ENCODE measurements at places on chromosomes 2 and 18. TPM values are rescaled to one million over a fixed set of nuclear protein-coding genes. Genes with fewer than 3 reads are reported as not detected.

Gene NXPH2
- not detected for total RNA-seq

Gene GREB1
- total RNA-seq: 0.47 TPM

Gene GALNT5
- total RNA-seq: 30.1 TPM

Gene ASB18
- not detected for total RNA-seq

Gene GULP1
- total RNA-seq: 46.8 TPM

Gene NCKAP1
- total RNA-seq: 66.2 TPM

Gene RESP18
- not detected for total RNA-seq

Gene UGT1A1
- not detected for total RNA-seq

Gene LYG2
- total RNA-seq: not detected

Gene ABCG5
- total RNA-seq: not detected

Gene VWA3B
- total RNA-seq: 0.16 TPM

Gene HRH4
- under 0.01 TPM for total RNA-seq

Gene ANKRD30B
- not detected for total RNA-seq

Gene SULT1C2
- total RNA-seq: under 0.01 TPM

Gene SAG
- total RNA-seq: not detected

Gene RGPD6
- 12.3 TPM for total RNA-seq

Gene ITGA4
- total RNA-seq: 84.8 TPM

Gene SERPINB2
- 1.4 TPM for total RNA-seq

Gene ACVR1C
- total RNA-seq: 0.43 TPM

Gene PHLPP1
- total RNA-seq: 4.0 TPM

Gene LIMS4
- total RNA-seq: 0.77 TPM

Gene CAPN14
- 0.16 TPM for total RNA-seq

Gene TMEM182
- total RNA-seq: 2.1 TPM

Gene TUBA3E
- not detected for total RNA-seq

Gene TBR1
- total RNA-seq: not detected

Gene EVA1A
- 5.8 TPM for total RNA-seq

Gene PDE11A
- total RNA-seq: 0.09 TPM
